ENCODE measurements at places on chromosomes 5 and 9.

DNA sequence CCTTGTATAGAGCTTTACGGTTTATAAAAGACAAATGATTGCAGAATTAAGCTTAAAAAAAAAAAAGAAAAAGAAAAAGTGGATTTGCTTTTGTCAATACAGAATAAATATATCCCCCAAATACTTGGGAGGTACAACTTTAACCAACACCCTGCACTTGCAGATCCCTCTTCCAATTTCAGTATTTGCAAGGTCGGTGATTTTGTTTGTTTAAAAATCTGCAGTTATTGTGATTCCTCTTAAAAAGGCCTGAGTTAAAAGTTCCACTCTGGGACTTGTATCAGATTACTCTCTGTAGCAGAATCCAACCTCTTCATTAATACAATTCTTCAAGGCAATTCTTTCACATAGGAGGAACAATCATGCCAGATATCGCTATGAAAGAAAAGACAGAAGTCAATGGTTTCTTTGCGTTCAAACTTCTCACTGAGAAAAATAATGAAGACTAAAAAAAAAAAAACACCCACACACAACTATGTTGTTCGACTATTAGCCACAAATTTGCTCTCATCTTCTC lies 400.9 kb downstream of the EBF1 start:
- no peak for DNase-seq

DNA sequence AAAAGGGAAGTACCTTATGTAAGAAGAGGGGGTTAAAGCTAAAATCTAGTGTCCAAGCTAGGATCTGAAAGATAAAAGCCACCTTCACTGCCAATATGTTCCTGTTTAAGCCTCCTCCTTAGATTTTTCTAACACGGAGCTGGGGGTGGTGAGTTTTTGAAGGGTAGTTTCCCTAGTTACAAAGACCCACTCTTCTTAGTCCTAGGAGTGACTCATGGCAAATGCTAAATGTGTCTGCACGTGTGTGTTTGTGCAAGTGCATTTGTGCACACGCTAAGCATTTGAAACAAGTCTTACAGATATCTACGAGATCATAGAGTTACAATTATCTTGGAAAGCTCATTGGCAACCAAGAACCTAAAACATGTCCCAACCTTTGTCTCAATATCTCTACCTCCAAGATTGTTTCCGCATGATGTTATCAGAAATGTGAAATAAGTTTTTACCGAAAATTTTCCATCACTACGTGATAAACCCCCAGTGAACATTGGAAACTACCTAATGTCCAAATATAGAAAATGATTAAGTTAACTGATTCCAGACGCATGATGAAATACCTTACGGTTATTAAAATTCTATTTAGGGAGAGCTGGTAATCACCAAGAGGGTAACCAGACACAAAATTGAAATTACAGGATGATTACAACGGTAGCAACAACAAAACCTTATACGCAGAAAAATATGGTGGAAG lies 78.0 kb upstream of the HRH2 start:
- DNase-seq, result no peak

DNA sequence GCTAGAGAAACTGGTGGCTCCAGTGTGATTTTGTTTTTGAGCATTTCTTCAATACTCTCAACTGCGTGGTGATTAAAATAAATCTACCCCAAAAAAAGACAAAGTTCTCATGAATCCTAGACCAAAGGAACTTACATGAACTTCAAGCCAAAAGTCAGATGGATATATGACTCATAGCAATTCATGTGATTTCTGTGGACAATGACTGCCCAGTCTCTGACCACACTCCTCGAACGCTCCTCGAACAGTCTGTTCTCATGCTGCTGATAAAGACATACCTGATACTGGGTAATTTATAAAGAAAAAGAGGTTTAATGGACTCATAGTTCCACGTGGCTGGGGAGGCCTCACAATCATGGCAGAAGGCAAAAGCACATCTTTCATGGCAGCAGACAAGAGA lies 46.4 kb upstream of the CEP78 start:
- DNase-seq, result no peak

- DNase-seq, result no peak
These were observed 13.0 kb upstream of the PCDHAC2 start for GRCh38 chr5:140953234-140953633.

GRCh38 chr5:31768046-31768445 lies 129.1 kb downstream of the PDZD2 start:
- no peak for DNase-seq

GRCh38 chr9:3708751-3709150 lies 182.9 kb upstream of the RFX3 start:
- no peak for DNase-seq

GRCh38 chr9:117772960-117773359 lies 68.8 kb downstream of the TLR4 start:
- no peak for DNase-seq

DNA sequence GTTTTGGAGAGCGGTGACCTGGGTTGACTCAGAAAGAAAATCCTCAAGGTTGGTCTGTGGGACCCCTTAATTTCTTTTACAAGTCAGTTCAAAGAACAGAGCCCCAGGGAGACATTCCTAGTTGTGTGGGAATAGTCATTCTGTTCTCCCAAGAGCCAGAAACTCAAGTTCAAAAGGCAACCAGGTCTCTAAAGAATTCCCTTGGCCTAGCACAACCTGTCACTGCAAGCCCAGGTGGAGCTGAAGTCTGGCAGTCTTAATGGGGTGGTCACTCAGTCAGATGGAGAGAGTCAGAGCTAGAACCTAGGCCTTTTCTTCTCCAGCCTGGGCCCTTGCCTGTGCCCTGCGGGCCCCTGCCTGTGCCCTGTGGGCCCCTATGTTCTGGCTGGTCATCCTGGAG lies 37.5 kb upstream of the CDKN2AIPNL start:
- no peak for DNase-seq

DNA sequence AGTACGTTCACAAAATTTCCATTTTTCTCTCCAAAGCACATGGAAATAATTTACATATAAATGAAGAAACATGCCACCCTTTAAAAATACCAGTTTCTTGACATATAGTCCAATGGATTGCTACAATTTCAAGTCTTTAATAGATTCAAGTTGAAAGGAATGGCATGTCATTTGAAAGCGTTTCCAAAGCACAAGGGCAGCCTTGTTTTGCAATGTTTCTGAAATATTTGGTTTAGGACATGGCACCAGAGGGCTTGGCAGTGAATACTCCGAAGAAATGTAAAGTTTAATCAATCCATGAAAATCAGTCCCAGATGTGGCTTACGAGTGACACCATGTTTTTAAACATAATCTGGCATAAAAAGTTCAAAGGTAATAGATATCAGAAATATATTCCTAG lies 333.7 kb downstream of the PDE4D start:
- DNase-seq, result no peak

DNA sequence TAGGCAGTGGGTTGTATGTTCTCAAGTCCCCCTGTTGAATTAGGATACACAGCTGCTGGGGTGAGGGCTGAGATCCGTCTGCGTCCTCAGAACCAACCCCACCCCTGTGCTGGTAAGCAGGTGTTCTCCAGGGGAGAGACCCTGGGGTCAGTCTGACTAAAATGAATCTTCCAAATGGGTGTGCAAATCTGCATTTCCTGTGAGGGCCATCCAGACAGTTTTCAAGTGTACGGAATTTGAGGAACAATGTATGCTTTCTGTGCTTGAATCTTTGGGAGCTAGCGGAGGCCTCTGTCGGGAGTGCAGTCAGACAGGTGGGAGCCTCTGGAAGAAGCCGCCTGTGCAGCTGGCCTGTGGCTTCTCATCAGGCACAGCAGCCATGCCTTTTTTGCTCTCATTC lies 122.9 kb downstream of the MACROH2A1 start:
- no peak for DNase-seq

- no peak for DNase-seq
These were observed 91.9 kb upstream of the PTPRD start for GRCh38 chr9:10704720-10705119.

DNA sequence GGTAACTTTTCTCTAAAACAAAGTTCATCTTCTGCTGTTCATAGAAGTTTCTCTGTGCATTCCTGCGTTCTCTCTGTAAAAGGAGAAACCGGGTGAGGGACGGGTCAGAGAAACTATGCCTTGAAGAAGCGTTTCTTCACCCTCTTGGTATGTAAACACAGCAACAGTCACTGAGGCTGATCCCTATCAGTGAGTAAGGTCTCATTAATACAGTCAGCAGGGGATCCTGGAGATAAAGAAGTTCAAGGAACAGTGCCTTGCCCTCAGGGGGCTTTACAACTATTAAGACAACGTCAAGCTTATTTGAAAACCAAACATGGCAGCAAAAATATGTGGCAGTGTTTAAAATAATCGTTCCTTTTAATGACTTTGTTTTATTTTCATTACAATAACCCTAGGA lies 202.9 kb upstream of the IL12B start:
- no peak for DNase-seq

DNA sequence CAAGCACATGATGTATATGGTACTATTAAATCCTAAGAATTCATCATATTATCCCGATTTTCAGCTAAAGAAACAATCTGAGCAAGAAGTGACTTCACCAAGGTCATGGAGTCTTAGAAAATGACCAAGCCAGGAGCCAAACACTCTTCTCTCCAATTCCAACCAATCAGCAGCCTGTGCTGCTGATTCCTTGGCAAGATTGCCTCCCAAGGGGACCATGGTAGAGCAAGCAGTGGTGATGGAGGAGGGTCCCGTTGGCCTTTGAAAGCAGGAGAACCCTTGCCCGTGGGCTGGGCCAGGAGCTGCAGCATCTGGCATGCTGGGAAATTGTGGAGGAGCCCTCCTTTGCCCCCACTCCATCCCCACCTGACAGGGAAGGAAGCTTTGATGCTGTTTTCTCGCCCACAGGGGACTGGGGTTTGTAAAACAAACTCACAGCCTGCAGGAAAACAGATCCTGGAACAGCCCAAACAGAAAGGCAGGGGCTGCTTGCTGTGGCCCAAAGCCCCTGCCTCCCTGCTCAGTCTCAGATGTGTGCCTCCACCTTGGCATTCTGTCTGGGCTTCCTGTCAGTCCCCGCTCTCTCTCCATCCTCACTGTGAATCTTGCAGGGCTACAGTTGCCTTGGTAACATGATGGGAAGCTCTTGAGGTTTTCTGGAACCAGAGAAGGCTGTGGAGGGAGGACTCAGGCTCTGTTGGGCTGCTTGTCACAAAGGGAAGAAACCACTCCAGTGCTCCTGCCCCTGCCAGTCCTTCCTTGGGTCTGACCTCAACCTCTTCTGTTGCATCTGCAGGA lies 70.8 kb upstream of the HSPA9 start:
- DNase-seq, result no peak

DNA sequence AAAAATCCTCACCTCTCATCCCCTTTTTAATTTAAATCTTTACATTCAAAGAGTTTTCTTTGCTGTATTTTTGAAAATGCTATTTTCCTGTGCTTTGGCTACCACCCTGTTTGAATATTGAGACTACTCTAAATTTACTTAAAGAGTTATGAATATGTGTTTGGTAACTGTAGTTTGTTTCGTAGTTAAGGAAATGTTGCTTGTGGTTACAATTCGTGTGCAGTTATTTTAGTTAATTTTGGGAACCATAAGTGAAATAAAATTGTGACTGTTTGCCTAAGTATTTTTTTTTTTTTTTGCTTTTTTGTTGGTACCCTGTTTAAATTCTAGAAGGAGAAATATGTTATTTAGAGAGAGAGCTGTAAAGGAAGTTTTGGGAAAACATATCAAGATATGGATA lies 78.7 kb downstream of the XRCC4 start:
- DNase-seq, result no peak

DNA sequence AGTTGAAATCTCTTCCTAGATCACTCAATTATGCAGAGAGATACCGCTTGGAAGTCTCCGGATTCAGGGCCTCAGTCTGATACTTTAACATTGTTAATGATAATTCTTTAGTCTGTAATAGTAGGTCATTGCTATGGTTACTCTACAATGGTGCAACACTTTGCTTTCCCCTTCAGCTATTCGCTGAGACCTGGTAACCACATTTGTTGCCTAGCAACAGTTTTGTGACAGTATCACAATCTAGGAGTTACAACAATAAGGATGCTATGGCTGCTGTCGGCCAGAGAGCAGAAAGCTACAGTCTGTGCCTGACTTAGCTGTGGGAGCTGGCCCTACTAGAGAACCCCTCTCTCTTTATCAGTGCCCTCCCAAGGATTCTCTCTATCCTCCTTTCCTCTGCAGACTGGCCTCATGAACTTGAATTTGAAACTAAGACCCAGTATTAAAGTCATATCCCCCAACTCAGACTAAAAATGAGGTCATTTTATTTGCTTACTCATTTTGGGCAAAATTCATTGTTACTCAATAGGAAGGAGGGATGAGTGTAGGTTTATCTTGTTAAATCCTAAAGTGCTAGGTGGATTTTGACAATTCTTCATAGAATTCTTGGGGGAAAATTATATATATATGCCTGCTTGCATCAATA lies 39.3 kb downstream of the NR2F1 start:
- peak; percentile 70 for DNase-seq

DNA sequence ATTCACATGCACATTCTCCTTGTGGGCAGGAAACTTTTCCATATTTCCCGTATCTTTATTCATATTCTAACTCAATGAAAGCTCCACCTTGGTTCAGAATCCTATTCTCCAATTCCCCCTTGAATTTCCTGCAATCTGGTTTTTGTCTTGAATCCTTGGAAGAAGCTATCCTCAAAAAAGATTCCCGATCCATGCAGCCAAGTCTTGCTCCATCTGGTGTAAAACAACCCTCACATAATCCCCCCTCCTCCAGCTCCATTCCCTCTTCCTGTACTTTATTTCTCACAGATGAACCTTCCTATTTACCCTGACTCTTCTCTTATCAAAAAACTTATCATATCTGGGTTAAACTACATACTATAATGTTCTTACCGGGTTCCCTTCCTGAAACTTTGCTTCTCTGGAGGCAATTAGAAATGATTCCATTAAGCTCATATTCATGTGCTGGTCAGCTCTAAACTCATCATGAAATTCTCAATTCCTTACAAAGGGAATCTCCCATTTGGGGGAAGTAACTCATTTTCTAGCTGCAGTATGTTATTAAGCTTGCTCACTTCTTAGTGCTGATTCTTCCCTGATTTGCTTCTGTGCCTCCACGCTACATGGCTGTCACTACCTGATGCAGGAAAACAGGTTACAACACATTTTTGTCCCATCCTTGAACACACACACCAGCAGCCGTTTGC lies 81.7 kb downstream of the GNAQ start:
- no peak for DNase-seq

- no peak for DNase-seq
These were observed 338.0 kb downstream of the NSG2 start for GRCh38 chr5:174383210-174384167.

GRCh38 chr5:54643685-54644106 lies 126.1 kb downstream of the SNX18 start:
- DNase-seq, result no peak

GRCh38 chr9:14797435-14797834 lies 74.9 kb upstream of the CER1 start:
- DNase-seq, result no peak

DNA sequence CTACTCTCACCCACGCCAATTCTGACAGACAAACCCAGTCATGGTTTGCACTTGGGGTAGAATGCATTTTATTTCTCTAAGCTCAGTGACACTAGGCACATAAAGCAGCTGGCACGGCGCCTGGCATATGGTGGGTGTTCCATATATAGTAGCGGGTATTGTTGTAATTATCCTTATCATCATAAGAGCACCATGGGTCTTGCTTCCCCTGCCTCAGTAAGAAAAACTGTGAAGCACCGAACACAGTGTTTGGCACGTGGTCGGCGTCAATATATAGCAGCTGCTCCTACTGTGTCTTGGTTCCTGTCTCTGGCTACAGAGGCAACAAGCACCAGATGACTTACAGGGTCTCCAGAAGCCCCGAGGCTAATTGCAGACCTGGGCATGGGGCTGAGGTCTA lies 194.1 kb upstream of the PANK3 start:
- no peak for DNase-seq

- DNase-seq, result no peak
These were observed 81.0 kb downstream of the SHB start for GRCh38 chr9:37988041-37988440.
